T follicular helper cell (primary cell): ENCODE measurements at places on chromosomes 2 and 18.
A peak's percentile ranks its signal among the peaks of the same experiment; 100 is the strongest.

DNA sequence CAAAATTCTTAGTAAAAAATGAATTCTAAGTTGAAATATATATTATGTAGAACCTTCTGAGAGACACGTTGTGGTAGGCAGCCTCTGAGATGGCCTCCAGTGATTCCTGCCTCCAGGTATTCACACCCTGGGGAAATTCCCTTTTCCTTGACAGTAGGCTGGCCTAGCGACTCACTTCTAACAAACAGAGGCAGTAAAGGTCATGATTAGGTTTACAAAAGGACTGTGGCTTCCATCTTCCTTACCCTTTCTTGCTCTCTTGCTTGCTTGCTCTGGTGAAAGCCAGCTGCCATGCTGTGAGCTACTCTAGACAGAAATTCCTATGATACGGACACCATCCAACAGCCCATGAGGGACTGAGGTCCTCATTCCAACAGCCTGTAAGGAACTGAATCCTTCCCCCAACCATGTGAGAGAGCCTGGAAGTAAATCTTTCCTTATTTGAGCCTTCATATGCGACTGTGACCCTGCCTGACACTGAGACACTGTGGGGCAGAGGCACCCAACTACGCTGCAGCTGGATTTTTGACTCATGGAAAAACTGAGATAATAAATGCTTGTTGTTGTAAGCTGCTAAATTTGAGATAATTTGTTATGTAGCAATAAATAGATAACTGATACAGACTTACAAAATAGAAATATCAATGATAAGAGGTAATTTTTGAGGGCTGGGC is 32.7 kb upstream of the SERTAD2 start:
- no peak for DNase-seq

DNA sequence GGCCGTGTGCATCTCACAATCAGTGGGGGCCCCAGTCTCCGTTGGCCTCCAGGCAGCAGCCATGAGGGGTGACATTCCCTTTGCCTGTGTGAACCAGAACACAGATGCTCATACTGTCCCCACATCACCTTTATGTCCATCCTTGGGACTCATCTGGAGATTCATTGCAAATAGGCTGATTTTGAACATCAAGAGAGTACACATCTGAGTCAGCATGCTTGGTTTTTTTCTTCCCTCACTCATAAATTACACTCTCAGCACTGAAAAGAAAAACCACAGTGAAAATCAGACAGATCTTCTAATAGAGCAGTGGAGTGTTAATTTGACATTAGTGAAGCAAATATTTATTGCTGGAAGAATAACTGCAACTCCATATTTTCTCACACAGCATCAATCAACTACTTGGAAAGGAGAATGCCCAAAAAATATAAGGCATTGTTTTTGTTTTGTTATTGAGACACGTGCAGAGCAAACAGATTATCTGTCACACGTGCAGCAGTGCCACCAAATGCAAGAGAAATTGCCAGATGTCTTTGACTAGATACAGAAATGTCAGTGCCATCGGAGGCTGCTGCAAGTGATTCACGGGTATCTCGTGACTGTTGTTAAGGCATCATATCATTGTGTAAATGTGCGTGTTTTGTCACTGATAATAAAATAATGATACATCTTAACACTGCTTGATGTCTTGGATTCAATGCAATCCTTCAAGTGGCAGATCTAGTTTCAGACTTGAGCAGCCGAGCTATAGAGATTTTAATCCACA is 10.9 kb downstream of the APCDD1 start:
- DNase-seq: no peak

DNA sequence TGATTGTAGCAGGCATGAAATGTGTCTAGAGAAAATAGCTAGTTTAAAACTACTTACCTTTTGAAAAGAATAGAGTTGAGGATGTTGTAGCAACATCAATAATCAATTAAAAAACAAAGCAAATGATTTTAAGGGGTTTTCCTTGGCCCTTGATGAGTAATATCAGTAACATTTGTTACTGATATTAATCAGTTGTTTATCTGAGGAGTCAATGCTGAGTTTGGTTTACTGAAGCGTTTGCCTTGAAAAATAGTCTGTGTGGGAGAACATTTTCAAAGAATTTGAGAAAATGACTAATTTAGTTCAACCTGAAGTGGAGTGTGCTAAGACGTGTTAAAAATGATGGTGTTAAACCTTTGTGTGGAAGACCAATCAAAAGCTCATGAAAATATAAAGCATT is 9.3 kb downstream of the PTH2R start:
- no peak for DNase-seq

DNA sequence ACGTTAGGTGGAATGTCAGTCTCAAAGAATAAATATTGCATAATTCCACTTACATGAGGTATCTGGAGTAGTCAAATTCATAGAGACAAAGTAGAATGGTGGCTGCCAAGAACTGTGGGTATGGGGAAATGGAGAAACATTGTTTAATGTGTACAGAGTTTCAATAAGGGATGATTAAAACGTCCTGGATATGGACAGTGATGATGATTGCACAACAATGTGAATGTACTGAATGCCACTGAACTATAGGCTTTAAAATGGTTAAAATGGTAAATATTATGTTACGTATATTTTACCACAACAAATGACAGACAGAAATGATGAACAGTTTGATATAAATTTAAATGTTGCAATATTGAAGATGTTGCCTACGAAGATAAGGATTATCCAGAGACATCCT is 602.0 kb upstream of the PKDCC start:
- no peak for DNase-seq

- DNase-seq: no peak
Observed at GRCh38 chr2:219182331-219183150, 4.5 kb downstream of the RETREG2 start.

DNA sequence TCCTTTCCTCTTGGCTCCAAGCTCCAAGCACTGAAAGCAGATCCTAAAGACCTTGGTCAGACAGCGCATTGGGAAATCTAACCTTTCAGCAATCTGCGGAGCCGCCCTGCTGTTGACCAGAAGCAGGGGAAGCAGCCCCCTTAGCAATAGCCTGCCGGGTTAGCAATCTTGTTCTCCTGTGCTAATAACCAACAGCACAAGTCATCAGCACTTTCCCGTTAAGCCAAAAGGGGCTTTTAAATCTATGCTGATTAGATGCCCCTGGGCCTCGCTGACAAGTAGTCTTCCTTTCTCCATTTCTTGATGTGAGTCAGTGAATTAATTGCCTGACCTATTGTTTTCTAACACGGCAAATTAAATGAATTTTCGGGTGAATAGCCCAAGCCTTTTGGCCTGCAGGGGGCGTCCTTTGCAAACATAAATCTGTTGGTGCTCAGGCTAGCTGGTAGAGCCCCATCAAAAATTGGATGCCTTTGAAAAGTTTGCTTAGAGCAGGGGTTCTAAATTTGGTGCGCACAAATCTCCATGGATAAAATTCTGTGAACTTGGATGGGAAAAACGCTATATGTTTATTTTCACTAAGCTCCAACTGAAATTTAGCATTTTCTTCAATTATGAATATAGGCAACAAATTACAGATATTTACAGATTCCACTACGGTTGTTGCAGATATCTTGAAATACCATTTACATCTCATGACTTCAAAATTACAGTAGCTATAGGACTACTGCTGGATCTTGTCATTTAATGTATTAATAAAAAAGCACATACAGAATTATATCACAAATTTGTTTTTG is 24.6 kb downstream of the MAIP1 start:
- DNase-seq: peak; percentile 70

GRCh38 chr2:104368089-104368488 is 485.8 kb upstream of the POU3F3 start:
- no peak for DNase-seq

DNA sequence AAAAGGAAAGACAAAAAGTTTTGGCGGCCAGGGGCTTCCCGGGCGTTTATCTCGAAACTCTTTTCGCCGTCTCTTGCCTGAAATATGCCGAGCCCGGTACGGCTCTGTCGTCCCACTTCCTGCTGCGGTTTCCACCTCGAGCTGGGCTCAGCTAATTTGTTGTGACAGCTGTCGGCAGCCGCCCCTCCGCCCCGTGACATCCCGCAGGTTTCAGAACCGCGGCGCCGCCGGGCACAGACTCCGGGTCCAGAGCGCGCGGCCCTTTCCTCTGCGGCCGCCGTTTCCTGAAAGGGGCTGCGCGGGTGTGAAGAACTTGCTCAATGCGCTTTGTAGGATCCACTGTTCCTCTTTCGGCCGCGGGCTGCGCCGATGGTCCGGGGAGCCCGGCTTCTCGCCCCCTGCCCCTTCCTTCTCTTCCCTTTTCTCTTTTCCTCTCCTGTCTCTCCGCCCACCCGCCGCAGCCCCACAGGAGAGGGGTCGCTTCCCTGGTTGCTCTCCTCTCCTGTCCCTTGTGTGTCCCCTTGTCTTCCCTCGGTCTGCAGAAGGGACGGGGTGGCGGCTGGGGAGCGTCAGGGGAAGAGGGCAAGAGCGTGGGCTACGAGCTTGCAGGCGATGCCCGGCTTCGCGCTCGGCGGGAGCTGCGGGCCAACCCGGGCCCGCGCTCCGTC is 648 bp downstream of the ARID5A start:
- peak; percentile 85 for DNase-seq

DNA sequence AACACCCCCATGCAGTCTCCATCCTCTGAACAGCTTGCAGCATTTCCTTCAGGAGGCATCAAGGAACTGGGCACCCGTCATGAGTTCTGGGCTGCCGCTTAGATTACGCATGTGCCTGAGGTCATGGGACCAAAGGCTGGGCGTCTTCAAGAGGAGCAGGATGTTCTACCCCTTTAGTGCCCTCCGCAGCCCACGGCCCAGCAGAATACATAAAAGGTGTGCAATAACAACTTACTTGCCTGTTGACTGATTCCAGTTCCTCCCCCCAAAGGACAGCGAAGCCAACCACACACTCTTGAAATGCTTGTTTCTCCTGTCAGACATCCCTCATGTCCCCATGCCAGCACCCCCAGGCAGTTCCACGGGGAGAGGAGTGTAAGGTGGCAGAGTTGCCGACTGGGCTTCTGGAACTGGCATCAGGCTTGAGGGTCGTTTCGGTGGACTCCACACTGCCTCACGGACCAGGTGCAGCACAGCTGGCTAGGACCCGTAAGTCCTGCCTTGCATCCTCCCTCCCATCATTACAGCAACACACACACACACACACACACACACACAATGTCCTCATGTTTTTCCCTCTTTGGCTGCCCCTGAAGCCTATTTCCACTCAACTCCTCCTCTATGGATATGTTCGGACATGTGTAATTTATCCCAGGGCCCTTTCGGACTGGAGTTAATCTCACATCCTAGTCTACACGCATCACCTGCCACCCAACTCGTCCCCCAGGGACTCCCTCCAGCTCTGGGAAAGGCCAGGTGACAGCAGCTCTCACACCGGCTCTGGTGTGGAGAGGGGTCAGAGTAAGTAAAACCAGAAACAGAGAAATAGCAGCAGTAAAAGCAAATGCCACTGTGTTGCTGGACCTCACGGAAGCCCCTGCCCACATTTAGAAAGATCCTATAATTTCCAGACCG is 200.7 kb downstream of the BCL11A start:
- DNase-seq: no peak

- DNase-seq: no peak
Observed at GRCh38 chr18:9741793-9742523, 33.9 kb downstream of the RAB31 start.
